Neural crest cell (in vitro differentiated cells): ENCODE measurements at places on chromosomes 4 and X. TPM values are rescaled to one million over a fixed set of nuclear protein-coding genes. Genes with fewer than 3 reads are reported as not detected.

GRCh38 chrX:155112171-155112570 is 40.9 kb downstream of the BRCC3 start:
- DNase-seq, result no peak
- H3K4me1 ChIP-seq, result no peaks in the 10 kb centered on the region
- no peak overlapping the region for H3K27ac ChIP-seq
- no peak overlapping the region for H3K4me3 ChIP-seq

DNA sequence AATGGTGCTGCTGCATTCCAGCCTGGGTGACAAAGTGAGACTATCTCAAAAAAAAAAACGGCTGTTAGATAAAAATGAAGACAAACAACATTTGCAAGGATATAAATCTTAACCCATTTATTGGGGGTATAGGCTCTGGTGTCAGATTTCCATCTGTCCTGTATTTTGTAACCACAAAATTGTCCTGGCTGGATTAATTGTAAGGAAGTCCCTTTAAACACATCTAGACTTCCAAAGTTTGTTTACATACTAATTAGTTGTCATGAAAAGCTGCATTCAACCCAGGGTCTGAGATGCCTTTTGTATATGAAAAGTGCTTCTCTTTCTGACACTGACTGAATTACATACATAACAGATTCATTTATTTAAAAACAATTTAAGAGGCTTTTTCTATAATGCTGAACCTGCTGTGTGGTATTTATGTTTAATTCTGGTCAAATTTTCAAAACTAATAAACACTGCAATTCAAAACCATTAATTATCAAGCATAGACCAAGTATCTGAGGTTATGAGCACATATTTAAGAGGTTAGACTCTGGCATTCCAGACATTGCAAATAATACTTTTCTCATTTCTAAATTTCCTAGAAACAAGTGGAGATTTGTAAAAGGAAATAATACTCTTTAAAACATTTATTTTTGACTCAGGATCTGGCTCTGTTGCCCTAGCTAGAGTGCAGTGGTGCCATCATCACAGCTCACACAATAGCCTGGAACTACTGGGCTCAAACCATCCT is 17.5 kb upstream of the UGDH start:
- H3K4me3 ChIP-seq, result no peak overlapping the region
- peaks cover 6% of the 10 kb centered on the region for H3K36me3 ChIP-seq
- no peaks in the 10 kb centered on the region for H3K27me3 ChIP-seq
- DNase-seq, result no peak

TGIF2LX gene
- total RNA-seq, result not detected in 2 replicates

MAGED4B gene
- 175 and 191 TPM in 2 replicates for total RNA-seq

TMEM156 gene
- not detected in 2 replicates for total RNA-seq

DNA sequence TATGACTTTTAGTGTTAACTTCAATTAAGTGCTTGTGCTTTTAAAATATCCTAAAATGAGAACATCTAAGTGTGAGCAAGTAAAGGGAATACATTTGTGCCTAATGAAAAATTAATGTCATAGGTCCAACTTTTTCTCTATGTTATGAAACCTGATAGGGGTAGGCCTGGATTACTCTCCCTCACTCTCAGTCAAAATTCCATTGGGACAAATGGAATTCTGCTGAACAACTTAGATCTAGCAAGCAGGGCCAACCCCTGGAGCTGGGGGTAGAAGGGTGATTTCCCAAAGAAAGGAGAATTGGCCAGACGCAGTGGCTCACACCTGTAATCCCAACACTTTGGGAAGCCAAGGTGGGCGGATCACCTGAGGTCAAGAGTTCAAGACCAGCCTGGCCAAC is 67.4 kb downstream of the EDNRA start:
- peaks cover 3% of the 10 kb centered on the region for H3K36me3 ChIP-seq
- H3K27me3 ChIP-seq, result no peaks in the 10 kb centered on the region
- H3K27ac ChIP-seq, result no peak overlapping the region
- no peak overlapping the region for H3K4me3 ChIP-seq
- DNase-seq, result no peak

PNMA6E gene
- total RNA-seq, result not detected in 2 replicates

DNA sequence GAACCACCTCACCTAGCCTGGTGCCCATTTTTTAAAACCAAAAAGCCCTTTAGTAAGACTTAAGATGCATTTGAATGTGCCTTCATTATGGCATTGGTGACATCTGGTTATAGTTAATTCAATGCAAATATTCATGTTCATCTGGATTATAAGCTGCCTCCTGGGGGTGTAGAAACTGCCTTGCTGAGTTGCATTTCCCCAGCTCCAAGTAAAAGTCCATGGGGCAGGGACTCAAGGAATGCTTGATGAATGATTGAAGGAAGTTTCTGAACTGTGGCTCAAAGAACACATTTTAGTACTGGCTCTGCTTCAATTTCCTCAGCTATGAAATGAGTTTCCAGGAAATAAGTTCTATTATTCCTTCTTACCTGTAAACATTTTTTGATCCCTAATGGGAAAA is 18.5 kb upstream of the RBM47 start:
- no peaks in the 10 kb centered on the region for H3K27me3 ChIP-seq
- DNase-seq, result no peak
- no peaks in the 10 kb centered on the region for H3K36me3 ChIP-seq
- no peak overlapping the region for H3K27ac ChIP-seq

SPATA18 gene
- total RNA-seq, result 3.0 and 5.4 TPM in 2 replicates
